ENCODE measurements at places on chromosomes 7 and 10.
A peak's percentile ranks its signal among the peaks of the same experiment; 100 is the strongest.

- no peak for DNase-seq
Measured at GRCh38 chr10:42970451-42971250, 106.2 kb upstream of the RET start.

DNA sequence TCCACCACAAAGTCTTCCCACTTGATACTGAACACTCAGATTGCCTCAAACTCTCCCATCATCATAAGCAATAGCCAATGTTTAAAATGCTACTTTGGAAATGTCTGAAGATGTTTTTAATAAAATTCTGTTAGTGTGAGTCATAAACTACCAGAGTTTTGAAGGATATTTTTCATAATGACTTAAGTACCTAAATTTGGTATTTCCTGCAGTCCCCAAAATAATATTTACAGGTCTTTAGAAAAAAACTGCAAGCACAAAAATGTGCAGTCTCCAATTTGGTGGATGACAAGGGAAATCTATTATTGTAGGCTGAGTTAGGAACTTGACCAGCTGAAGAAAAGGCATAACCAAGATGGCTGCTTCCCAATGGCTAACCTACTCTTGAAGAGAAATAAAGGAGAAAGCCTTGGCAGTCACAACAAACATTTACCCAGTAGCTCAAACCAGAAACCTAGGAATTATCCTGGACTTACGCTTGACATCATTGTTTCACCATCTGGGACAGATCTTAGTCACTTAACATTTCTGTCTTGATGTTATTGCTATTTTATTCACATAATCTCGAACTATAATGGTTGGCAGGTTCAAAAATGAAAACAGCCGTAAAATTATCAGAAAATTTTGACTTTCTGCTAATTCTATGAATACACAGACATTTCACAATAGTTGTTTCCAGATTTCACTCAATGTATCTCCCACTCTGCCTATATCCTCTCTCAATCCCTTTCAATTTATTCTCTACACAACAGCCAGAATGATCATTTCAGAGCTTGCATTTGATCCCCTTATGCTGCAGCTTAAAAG is 111.2 kb upstream of the STEAP1B start:
- no peak for DNase-seq

- DNase-seq: no peak
Measured at GRCh38 chr7:128968624-128969023, 30.9 kb downstream of the IRF5 start.

DNA sequence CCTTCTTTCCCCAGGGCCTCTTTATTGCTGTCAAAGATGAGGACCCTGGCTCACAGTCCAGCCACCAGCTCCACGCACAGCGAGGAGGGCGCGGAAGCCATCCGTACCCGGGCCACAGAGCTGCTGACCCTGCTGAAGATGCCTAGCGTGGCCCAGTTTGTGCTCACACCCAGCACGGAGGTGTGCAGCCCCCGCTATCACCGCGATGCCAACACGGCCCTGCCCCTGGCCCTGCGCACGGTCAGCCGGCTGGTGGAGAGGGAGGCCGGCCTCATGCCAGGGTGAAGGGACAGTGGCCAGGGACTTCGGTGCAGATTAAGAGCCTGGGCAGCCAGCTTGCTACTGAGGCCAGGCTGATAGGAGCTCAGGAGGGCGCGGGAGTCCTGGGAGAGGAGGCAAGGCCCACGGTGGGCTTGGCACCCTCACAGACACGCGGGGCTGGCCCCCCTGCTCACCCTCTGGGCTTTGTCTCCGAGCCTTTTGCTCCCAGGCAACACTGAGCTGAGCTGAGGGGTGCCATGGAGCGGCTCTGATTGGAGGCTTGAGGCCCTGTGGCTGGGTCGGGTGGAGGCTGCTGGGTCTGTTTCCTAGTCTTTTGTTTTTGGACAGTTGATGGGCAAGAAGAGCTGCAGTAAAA is 15.8 kb downstream of the AP5Z1 start:
- no peak for DNase-seq

DNA sequence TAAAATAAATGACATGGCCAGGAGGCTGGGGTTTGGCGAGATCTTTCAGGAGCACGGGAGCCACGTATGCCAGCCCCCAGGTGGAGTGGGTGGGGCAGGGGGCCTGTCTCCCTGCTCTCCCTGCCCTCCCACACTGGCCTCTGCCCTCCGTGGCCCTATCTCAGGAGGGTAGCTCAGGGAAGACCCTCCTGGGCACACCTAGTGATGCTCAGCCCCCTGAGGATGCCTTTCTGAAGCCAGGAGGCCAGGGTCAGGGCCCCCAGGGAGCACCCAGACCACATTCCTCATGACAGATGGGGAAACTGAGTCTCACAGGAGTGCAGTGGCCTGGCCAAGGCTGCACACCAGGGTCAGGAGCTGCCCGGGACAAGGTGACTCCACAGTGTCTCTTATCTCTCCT is 223.4 kb downstream of the ELFN1 start:
- no peak for DNase-seq

GRCh38 chr10:126397156-126397555 is 8.9 kb upstream of the ADAM12 start:
- DNase-seq: no peak

- DNase-seq: no peak
Measured at GRCh38 chr10:94194256-94194655, 168.5 kb downstream of the NOC3L start.

DNA sequence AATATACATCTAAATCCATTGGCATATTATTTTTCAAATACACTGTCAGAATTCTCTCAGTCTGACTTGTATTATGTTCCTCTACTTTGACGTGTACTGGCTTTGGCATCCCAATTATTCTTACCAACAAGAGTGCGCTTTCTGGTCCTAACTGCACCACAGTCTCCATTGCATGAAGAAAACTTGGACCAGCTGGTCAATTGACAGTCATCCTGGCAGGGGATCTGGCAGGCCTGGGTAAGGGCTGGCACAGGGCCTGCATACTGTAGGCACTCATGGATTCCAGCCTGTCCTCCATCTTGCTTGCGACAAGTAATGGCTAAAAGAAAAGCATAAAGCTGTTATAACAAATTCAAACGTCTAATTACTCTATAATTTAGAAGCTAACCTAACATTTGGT is 384.9 kb downstream of the THSD7A start:
- no peak for DNase-seq

DNA sequence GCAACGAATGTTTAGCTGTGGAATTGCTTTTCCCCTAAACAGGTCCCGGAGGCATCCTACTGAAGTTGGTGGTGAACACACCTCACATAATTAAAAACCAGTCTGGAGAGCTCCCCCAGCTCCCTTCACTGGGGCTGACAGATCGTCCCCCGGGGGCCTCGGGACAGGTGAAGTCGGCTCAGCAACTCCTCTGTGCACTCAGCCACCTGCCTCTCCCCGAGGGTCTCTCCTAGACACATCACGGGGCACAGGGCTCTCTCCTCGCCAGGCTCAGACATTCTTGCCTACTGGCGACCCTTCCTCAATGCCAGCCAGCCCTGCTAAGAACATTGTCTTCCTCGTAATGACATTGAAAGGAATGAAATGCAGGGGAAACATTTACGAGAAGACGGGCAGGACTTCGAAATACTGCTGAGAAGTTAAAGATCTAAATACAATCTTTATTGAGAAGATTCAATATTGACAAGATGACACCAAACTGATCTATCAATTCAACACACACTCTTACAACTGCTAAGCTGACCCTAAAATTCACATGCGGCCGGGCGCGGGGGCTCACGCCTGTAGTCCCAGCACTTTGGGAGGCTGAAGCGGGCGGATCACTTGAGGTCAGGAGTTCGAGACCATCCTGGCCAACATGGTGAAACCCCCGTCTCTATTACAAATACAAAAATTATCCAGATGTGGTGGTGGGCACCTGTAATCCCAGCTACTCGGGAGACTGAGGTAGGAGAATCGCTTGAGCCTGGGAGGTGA is 88.1 kb upstream of the DNAAF5 start:
- no peak for DNase-seq

- no peak for DNase-seq
Measured at GRCh38 chr10:35379226-35380137, 43.2 kb downstream of the CCNY start.

DNA sequence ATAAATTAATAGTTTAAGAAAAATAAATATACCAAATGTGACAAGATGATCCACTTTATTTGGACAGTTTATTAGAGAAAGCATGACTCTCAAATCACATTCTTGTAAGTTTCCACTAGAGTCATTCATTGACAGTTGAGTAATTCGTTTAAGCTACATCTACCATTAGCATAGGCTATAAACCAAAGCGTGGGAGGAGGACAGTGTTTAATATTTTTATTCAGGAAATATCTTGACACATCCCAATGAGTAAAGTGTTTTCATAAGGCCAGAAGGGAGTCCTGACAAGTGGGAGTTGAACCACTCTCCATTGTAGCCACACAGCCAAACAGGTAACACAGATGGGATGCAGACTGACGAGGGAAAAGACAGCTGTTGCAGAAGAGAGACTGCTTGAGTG is 386.5 kb upstream of the SEMA3D start:
- DNase-seq: no peak

GRCh38 chr10:46028584-46029460 is 1.6 kb downstream of the NCOA4 start:
- DNase-seq: peak; percentile 19

GRCh38 chr7:28996836-28997235 is 38.7 kb upstream of the TRIL start:
- no peak for DNase-seq

GRCh38 chr10:24674892-24675632 is 48.6 kb downstream of the ARHGAP21 start:
- DNase-seq: no peak

- no peak for DNase-seq
Measured at GRCh38 chr7:129208667-129209066, 16.2 kb upstream of the AHCYL2 start.

- DNase-seq: no peak
Measured at GRCh38 chr10:103681617-103682399, 173.6 kb downstream of the SH3PXD2A start.

GRCh38 chr10:60809157-60809556 is 30.9 kb downstream of the CDK1 start:
- no peak for DNase-seq

DNA sequence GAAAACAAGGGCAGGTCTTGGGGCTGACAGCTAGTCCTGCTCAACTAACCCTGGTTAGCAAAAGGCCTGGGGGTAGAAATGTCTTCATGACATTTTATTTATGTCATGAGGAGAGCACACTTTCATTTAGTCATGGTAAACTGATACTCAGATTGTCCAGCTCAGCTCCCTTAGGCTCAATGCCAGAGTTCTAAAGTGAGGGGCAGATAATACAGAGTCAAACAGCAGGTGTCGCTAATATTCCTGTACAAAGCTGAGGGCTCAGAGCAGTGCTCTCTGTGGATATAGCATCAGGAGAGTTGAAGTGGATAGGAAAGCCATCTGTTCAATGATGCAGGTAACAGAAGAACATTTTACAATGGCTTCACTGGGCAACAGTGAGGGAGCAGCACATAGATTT is 26.8 kb upstream of the CALCR start:
- DNase-seq: peak; percentile 23

- no peak for DNase-seq
Measured at GRCh38 chr7:18771834-18772566, 276.5 kb downstream of the HDAC9 start.

GRCh38 chr7:132499065-132499464 is 77.2 kb downstream of the PLXNA4 start:
- no peak for DNase-seq

- no peak for DNase-seq
Measured at GRCh38 chr7:16815001-16815400, 10.2 kb upstream of the AGR2 start.

DNA sequence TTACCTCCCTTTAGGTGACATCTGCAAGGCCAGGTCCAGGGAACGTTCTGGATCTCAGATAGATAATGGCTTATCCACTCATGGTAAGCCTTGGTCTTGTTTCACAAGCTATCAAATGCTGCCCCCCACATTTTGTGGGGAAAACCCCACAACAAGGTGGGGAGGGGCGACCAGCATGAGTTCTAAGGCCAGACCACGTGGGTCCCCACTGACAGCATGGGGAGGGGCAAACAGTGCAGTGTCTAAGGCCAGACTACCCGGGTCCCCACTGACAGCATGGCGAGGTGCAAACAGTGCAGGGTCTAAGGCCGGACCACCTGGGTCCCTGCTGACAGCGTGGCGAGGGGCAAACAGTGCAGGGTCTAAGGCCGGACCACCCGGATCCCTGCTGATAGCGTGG is 102.8 kb downstream of the DIP2C start:
- DNase-seq: no peak

DNA sequence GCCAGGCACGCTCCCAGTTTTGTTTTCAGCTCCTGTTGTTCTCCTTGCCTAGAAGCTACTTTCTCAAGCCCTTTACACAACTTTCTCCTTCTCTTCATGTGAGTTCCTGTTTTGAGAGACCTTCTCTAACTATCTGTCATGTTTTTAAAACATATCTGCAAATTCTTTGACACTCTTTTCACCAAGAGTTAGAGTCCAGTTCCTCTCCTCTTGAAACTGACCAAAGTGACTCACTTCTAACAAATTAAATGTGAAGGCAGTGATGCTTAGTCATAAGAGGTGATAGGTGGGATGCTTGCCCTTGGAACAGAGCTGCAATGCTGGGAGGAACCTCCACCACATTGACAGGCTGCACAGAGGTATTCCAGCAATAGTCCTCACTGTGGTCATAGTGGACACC is 25.3 kb downstream of the ZSCAN25 start:
- DNase-seq: no peak

GRCh38 chr10:120607016-120607709 is 150.1 kb downstream of the PLPP4 start:
- DNase-seq: no peak

GRCh38 chr7:17633067-17633466 is 307.2 kb downstream of the SNX13 start:
- DNase-seq: no peak

GRCh38 chr7:106110885-106111654 is 1.0 kb downstream of the SYPL1 start:
- DNase-seq: no peak

- no peak for DNase-seq
Measured at GRCh38 chr10:86193841-86194240, 172.8 kb downstream of the GRID1 start.

- peak; percentile 63 for DNase-seq
Measured at GRCh38 chr7:98733036-98733435, 116.0 kb downstream of the NPTX2 start.

GRCh38 chr7:91657483-91658071 is 222.9 kb downstream of the MTERF1 start:
- DNase-seq: no peak

DNA sequence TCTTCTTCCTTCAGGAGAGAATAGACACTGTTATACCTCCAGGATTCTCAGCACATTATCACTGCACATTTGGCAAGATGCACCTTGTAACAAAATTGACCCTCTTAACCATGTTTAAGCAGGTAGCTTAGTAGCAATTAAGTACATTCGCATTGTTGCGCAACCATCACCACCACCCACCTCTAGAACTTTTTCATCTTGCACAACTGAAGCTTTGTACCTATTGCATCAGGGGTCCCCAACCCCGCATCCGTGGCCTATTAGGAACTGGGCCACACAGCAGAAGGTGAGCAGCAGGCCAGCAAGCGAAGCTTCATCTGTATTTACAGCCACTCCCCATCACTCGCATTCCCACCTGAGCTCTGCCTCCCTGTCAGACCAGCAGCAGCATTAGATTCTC is 29.9 kb upstream of the SMURF1 start:
- no peak for DNase-seq

- DNase-seq: peak; percentile 24
Measured at GRCh38 chr7:150931199-150931869, 46.8 kb downstream of the KCNH2 start.

- no peak for DNase-seq
Measured at GRCh38 chr7:111827863-111828504, 265.7 kb upstream of the IMMP2L start.

- DNase-seq: peak; percentile 94
Measured at GRCh38 chr10:75401569-75402485, at the start of gene ZNF503. ZNF503 (minus strand) TSS chr10:75401764; CDS start chr10:75401419, 345 bp downstream.

Data from NCI-H1694 (cell line).